ENCODE measurements at places on chromosomes 5 and 9.

GRCh38 chr9:125747053-125747764 is at the start of gene PBX3:
Gene PBX3 (plus strand): TSS chr9:125747373.
- DNase-seq = peak; percentile 40

DNA sequence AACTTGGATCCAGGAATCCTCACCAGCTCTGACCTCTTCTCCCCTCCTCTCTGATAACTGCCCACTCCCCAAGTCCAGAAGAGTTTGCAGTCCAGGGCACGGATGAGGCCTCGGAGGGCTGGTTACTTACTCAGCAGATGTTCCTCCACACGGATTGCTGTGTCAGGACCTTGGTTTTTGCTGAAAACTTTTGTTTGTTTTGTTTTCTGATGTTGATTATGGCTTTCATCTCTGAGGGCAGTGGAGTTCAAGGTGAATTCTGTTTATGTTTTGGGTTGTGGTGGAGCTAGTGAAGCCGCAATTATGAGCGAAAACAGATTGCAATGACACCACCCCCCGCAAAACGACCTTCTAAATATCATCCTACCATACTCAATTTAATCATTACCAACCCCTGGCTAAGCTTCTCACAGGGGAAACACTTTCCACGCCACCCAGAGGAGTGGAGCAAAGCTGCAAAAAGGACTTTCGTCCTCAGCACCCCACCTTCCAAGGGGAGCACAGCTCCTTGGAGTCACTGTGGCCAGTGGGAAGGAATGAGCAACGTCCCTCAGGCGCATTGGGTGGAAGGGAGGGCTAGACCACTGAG is 92.7 kb upstream of the SAP30L start:
- no peak for DNase-seq

- DNase-seq = no peak
Observed at GRCh38 chr5:134133995-134134541, 19.6 kb downstream of the TCF7 start.

DNA sequence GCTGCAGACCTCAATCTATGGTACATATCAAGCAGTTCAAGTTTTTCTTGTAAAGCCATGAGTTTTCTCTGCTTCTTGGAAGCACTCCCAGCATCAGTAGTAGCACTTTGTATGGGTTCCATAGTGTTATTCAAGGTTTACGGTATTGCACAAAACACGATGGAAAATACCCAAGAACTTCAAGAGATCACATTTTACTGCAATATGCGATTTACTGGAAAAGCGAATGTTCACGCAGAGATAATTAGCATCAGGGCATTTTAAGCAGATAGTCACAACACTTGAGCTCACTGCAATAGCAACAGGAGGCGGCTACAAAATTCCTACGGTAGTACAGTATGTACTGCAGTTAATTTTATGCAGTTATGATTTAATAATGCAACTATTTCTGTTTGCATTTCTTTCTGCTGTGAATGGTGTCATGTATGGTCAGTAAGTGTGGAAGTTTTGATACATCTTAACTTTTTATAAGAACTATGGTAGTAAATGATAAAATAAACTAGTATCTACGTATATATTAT is 200.8 kb downstream of the SMARCA2 start:
- no peak for DNase-seq

DNA sequence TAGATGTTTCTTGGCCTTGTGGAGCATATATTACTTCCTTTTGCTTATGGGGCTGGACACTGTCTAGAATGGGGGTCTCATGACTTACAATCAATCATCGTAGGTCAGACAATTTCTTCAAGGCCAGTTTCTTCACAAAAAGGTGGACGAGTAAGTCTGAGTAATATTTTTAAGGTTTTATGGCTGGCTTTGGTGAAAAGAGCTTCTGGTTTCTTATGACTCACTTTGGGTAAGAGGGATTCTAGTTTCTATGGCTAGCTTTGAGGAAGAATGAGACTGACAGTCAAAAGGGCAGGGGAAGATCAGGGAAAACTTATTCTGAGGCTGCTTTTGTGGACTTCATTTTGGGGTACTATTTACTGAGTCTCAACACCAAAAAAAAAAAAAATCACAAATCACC is 2067.2 kb upstream of the C9orf72 start:
- DNase-seq = no peak

- no peak for DNase-seq
Observed at GRCh38 chr9:91042541-91042940, 240.9 kb downstream of the SYK start.

GRCh38 chr9:73073337-73074175 is 78.1 kb upstream of the ANXA1 start:
- DNase-seq = no peak

- DNase-seq = no peak
Observed at GRCh38 chr9:127450243-127450760, 904 bp downstream of the RPL12 start.

DNA sequence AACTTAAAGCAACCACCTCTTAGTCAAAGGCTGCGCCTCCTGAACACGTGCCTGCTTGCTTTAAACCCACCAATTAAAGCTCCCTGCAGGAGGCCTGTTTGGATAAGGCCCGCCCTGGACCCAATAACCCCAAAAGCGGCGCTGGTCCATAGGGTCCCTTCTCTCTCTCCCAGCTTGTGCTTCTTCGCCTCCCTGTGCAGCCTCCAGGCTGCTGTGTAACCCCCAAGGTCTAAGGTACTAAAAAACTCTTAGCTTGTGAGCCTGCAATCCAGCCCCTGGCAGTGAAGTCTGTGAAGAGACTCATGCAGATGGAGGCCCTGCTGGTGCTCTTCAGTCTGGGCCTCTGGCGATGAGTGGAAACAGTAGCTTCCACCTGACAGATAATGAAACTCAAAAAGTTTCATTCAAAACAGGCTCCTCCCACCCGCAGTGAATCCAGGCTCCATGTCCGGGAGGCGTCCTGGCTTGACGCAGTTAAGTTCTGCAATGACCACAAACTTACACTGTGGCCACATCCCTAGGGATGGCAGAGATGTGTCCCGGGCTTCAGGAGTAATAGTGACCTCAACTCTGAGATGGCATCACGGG is 97.3 kb downstream of the PRRT1B start:
- DNase-seq = no peak

GRCh38 chr5:163631856-163632255 is 126.4 kb downstream of the MAT2B start:
- DNase-seq = no peak

DNA sequence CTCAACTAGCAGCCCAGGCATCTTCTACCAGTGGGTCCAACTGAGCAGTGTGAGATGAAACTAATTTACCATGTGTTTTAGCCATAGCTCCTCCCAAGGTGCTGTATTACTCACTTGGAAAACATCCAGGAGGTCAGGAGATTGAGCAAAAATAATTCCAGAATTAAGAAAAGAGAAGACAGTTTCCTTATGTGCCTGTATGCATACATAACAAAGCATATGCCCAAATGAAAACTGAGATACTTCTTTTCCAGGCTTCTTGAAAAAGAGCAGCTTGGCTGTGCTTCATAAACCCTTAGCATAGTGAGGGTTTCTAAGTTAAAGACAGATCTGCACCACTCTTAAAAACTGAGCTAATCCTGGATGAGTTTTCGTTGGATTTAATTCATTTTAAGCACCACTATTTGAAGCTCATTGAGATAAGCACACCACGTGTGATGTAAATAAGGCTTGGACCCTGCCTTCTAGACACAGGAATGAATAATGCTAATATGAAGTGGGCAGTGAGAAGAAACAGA is 119.4 kb downstream of the ADAMTS12 start:
- no peak for DNase-seq

DNA sequence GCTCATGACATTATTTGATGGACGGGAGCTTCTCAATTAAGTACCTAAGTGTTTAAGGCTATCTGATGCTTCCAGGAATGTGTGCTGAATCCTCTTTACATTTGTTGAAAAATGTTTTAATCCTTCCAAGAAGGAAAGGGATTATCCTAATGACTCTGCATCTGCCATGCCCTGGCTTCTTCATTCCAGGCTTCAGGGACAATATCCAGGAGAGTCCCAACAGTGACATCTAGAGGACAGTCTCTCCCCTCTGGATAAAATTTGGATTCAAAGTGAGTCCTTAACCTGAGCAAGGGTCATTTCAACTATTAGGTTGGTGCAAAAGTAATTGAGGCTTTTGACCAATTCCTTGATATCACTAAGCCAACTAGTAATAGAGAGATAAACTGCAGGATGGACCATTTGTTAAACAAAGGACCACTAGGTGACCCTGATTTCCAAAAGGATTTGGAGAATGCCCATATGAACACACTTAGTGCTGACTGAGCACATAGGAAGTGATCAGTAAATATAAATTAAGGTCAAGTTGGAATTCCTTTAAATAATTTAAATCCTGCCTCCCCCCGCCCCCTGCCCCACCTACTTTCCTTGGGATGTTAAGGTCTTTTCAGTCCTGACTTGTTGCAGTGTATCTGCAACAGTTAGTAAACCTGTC is 19.1 kb downstream of the TNFSF8 start:
- DNase-seq = no peak

DNA sequence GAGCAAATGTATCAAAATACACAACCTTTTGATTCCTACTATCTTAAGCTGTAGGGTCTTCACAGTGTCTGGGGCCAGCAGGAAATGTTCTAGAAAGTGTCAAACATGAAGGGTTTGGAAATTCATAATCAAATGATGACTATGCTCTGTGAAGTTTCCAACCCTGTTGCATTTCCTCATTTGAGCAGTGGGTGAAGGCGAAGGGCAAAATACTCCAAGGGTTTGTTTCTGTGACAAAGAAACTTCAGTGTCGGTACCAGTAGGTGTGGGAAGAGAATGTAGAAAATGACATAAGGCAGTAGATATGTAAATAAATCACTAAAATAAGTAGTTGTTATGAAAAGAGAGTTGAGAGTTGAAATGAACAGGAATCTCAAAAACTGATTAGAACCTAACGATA is 576 bp downstream of the ALDOB start:
- no peak for DNase-seq

DNA sequence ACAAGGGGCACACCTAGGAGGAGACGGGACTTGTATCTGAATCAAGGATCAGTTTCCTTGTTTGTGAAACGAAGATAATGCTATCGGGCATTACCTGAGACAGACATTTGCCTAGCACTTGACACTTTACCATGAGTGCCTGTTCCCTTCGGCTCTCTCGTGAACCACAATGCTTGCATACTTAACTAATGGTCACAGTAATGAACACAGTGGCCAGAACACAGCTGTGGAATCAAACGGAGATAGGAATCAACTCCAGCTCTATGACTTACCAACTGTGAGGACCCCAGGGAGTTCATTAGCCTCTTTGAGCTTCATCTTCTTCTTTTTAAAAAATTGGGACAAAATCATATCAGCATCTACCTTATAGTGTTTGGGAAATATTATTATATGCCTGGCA is 207.8 kb downstream of the DRD1 start:
- no peak for DNase-seq

DNA sequence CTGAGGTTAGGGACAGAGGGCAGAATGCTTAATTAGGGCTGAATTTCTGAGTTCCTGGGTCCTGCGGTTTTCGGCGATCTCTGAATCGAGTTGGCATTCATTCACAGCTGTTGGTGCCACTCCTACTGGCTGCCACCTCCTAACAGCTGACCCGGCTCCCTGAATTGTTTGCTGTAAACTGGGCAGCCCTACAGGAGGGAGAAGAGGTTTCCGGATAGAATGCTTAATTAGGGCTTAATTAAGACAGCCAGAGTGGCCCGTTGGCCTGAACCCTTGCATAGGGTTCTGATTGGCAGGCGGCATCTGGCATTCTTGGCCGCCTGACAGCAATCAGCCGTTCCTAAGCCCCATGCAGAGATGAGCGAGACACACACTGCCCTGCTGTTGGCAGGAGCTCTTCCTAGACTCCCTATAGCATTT is 25.7 kb downstream of the FRMPD1 start:
- no peak for DNase-seq

- DNase-seq = no peak
Observed at GRCh38 chr5:139958432-139959148, 84.5 kb downstream of the NRG2 start.

- no peak for DNase-seq
Observed at GRCh38 chr5:144368556-144368955, 197.9 kb downstream of the KCTD16 start.

DNA sequence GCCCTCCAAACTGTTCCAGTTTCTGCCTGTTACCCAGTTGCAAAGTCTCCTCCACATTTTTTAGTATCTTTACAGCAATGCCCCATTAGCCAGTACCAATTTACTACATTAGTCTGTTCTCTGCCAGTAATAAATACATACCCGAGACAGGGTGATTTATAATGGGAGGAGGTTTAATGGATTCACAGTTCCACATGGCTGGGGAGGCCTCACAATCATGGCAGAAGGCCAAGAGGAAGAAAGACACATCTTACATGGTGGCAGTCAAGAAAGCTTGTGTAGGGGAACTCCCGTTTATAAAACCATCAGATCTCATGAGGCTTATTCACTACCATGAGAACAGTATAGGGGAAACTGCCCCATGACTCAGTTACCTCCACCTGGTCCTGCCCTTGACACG is 600.7 kb upstream of the CDH6 start:
- DNase-seq = no peak

DNA sequence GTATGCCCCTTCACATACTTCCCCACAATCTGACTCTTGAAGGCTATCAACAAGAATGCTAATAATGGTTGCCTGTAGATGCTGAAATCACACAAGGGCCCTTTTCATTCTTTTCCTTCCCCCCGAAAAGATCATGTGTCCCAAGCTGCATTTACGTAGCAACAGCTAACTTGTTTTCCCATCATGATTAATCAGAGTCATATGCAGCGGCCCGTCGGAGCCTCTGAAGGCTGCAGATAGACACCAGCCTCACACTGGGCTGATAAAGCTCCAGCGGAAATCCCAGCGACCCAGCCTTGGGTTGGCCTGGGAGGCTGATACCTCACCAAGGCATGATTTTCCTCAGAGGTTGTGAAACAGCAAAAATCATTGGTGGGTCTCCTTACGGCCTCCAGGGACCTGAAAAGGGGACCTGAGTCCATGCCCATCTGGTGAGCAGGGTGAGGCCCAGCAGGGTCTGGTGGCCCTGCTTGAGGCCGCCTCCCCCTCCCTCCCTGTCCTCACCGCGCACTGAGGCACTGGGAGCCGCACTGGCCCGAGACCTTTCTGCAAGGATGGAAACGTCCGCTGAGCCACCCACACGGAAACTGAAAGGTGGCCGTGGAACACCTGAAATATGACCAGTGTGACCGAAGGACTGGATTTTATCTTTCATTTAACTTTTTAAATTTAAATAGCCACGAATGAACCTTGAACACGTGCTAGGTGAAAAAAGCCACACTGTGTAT is 114.2 kb upstream of the PHYKPL start:
- no peak for DNase-seq

DNA sequence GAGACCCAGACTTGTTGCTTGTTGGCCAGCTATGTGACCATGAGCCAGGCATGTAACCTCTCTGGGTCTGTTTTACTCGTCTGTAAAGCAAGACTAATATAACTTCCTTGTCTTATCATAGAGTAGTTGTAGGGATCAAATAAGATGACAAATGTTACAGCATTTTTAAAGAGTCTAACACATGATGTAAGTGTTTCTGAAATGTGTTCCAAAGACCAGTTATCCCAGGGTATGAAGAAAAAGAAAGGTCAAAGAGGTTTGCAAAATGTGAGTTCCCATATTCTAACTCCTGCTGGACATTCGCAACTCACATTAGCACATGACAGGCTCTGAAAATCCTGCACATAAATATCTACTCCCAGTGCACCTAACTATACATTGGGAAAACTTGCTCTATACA is 28.5 kb upstream of the MATR3 start:
- no peak for DNase-seq

All from T-helper 22 cell (primary cell).